HL-60 (cell line): ENCODE measurements at places on chromosomes 7 and 10.

DNA sequence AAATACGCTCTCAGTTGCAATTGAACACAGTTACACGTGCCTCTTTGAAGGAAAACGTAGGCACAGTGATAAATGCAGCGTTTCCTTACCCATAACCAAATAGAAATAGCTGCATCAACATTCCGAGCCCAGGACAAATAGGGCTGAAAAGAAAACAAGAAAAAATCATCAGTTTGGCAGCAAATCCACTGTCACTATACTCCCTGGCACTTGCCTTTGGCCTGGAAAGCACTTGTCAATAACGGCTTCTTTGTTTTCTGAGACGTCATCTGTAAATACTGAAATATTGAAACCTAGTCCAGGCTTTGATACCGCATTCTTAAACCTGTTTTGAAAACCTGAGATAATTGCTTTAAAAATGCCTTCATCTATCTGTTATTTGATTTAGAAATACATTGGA is 167.2 kb upstream of the AKR1E2 start:
- DNase-seq, result no peak

GRCh38 chr7:5172196-5172775 is 17.7 kb upstream of the WIPI2 start:
- DNase-seq, result no peak

DNA sequence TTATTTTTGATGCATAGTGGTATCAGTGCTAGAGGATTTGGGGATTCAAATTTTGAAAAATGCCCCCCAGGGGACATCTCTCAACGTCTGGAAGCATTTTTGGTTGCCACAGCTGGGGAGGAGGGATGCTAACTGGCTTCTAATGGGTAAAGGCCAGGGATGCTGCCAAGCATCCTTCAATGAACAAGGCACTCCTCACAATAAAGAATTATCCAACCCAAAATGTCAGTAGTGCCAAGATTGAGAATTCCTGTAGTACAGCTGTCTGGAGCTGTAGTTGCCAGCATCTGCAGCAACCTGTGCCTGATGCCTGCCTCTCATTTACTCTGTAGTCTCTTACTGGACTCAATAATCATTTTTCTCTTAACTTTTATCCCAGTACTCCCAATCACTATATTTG is 53.5 kb downstream of the SEPTIN7 start:
- DNase-seq, result no peak

GRCh38 chr7:78099715-78100394 is 301.3 kb downstream of the PHTF2 start:
- DNase-seq, result no peak

DNA sequence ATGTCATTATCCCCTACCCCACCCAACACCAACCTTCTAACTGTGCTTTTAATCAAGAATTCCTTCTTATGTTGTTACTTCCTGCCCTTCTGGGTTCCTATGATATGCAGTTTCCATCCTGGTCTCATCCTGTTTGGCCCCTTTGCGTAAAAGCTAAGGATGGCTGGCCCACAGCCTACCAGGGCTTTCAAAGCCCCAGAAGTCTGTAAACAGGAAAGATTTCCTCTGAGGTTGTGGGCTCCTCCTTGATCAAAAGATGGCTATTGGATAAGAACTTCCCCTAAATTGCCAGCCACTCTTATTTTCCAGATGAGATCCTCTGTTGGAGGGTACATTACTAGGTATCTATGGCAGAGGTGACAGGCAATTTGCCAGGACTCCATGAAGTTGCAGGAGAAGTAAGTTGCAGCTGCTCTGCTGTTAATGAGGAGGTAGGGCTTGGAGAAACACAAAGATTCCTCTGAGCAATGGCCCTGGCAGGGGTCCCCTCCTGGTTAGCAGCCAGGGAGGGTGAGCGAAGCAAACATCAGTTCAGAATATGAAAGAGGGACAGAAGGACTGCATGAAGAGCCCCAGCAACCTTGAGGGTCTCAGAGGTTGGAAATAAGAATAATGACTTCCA is 32.1 kb downstream of the NRP1 start:
- DNase-seq, result no peak

GRCh38 chr7:104843198-104843597 is 170.8 kb upstream of the KMT2E start:
- no peak for DNase-seq

GRCh38 chr10:78814407-78814806 is 254.4 kb upstream of the ZMIZ1 start:
- no peak for DNase-seq

DNA sequence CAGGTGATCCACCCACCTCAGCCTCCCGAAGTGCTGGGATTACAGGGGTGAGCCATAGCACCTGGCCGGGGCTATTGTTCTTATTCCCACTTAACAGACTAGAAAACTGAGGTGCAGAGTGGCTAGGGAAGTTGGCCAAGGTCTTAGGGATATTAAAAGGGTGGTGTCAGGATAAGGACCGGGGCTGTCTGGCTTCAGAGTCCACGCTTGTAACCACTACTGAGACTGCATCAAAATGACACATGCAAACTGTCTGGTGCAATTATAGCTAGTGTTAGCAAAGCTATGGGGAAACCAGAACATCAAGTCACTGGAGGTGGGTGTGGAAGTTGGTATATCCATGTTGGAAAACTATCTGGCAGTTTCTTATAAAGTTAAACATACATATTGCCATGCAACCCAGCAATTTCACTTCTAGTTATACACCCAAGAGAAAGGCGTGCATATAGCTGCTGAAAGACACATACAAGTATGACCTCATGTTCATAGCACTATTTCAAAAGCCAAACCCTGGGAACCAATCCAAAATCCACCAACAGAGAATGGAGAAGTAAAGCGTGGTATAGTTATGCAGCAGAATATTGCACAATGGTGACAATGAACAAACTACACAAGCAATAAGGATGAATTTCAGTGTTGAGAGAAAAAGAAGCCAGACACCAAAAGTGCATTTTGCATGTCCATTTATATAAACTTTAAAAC is 33.9 kb upstream of the EEPD1 start:
- peak; percentile 96 for DNase-seq

- DNase-seq, result no peak
Observed at GRCh38 chr7:106635411-106635810, 25.5 kb downstream of the CCDC71L start.

GRCh38 chr10:32959006-32959920 is 1.2 kb upstream of the ITGB1 start:
- no peak for DNase-seq

DNA sequence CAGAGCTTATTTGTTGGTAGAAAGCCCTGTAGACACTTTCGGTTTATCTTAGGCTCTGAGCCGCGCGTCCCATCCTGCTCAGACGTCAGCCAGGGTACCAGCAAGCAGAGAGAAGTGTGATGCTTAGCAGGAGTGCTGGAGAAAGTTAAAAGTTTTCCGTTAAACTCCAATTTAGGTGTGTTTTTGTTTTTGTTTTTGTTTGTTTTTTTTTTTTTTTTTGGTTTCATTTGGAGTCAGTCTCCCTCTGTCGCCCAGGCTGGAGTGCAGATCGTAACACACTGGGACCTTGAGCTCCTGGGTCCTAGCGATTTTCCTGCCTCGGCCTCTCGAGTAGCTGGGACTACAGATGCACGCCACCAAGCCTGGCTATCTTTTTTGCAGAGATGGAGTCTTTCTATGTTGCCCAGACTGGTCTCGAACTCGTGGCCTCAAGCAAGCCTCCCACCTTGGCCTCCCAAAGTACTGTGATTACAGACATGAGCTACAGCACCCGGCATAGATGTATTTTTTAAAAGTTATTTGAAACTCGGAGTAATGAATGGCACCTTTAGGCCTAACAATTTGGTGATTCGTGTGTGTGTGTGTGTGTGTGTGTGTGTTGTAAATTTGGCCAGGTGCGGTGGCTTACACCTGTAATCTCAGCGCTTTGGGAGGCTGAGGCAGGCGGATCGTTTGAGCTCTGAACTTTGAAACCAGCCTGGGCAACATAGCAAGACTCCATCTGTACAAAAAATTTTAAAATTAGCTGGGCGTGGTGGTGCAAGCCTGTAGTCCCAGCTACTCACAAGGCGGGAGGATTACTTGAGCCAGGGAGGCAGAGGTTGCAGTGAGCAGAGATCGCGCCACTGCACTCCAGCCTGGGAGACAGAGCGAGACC is 1.3 kb upstream of the HIP1 start:
- no peak for DNase-seq

- no peak for DNase-seq
Observed at GRCh38 chr7:47347346-47347745, 234.6 kb downstream of the TNS3 start.

- peak; percentile 70 for DNase-seq
Observed at GRCh38 chr7:149071641-149072437, 18.7 kb downstream of the ZNF786 start.

- no peak for DNase-seq
Observed at GRCh38 chr7:155787171-155787851, 25.0 kb downstream of the SHH start.

GRCh38 chr7:1993776-1994740 is 238.7 kb downstream of the MAD1L1 start:
- no peak for DNase-seq

- DNase-seq, result no peak
Observed at GRCh38 chr10:47418321-47418720, 34.2 kb upstream of the ZNF488 start.

DNA sequence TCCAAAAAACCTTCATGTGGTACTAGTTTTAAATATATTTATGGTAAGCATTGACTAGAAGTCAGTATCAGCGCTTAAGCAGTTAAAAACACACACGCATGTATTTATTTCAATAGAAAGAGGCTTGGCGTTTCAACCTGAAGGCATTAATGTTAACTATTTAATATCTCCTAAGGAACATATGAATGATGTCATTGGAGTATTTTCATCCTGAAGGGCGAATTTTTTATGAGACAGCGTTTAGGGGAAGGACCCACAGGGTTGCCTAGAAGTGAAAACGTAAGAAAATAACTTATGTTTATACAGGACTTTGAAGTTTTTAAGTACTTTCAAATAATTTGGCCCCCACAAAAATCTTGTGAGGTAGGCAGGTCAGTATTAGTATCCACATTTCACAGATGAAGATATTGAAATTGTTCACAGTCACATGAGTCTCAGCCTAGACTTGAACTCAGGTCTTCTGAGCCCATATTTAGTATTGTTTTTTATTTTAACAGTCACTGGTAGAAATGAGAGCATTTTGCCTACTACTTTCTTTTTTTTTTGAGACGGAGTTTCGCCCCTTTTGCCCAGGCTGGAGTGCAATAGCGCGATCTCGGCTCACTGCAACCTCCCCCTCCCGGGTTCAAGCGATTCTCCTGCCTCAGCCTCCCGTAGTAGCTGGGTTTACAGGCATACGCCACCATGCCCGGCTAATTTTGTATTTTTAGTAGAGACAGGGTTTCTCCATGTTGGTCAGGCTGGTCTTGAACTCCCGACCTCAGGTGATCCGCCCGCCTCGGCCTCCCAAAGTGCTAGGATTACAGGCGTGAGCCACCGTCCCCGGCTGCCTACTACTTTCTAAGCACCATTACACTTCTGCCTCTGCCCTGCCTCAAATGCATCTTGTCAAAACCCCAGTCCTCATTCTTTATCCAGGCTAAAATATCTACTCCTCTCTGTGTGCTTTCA is 1.8 kb downstream of the SLK start:
- DNase-seq, result no peak

DNA sequence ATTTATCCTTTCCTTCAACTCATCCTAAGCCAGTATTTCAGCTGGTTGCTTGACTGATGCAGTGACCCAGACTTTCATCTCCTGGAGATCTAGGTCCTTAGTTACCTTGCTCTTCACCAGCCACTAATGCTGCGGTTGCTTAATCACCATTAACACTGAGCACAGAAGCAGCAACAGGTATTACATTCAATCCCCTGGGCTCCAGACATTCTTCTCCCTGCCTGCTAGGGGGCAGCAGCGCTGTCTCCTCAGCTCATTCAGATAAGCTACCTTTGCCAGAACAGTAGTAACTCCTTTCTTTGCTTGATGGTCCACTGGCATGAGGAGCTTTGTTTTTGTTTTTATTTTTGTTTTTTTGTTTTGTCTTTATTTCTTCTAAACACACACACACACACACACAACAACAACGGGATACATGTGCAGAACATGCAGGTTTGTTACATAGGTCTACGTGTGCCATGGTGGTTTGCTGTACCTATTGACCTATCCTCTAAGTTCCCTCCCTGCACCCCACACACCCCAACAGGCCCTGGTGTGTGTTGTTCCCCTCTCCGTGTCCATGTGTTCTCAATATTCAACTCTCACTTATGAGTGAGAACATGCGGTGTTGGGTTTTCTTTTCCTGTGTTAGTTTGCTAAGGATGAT is 1043.2 kb upstream of the C7orf33 start:
- DNase-seq, result peak; percentile 0

GRCh38 chr7:150976529-150977381 is 1.4 kb downstream of the KCNH2 start:
- no peak for DNase-seq

DNA sequence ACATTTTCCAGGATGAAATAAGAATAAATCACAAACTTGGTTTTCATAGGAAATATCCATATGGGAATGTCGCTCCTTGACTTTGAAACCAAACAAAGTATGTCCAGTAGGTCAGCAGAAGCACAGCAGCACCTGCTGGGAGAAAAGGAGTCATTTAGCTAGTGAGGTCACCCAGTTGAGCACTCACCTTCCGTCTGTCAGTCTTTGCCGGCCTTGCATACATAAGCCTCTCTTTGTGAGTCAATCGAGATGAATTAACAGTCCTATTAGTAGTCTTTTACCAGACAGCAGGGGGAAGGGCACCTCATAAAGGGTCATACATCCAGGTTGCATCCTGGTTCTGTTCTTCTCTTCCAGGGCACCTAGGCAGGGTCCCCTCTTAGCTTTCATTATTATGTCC is 232.5 kb upstream of the FZD1 start:
- DNase-seq, result no peak

DNA sequence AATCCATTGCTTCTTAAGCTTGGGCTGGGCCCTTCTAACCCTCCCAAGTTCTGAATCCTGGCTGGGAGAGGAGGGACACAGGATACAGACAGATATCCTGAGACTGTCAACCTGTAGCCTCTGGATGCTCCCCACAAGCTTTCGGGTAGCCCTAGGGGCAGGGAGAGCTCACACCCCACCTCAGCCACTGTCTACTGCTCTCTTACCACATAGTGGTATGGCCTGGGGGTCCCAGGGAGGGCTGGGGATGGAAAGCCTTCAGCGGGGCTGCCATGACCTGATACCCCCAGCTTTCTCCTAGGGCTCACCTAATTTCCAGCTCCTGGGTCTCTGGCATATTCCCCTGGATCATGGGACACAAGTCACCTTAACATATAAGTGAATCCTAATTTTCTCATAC is 25.1 kb downstream of the CRHR2 start:
- no peak for DNase-seq
